Caco-2 (cell line): ENCODE measurements at places on chromosomes 5 and 9.

GRCh38 chr5:170882345-170882744 is 20.5 kb downstream of the RANBP17 start:
- DNase-seq: no peak

DNA sequence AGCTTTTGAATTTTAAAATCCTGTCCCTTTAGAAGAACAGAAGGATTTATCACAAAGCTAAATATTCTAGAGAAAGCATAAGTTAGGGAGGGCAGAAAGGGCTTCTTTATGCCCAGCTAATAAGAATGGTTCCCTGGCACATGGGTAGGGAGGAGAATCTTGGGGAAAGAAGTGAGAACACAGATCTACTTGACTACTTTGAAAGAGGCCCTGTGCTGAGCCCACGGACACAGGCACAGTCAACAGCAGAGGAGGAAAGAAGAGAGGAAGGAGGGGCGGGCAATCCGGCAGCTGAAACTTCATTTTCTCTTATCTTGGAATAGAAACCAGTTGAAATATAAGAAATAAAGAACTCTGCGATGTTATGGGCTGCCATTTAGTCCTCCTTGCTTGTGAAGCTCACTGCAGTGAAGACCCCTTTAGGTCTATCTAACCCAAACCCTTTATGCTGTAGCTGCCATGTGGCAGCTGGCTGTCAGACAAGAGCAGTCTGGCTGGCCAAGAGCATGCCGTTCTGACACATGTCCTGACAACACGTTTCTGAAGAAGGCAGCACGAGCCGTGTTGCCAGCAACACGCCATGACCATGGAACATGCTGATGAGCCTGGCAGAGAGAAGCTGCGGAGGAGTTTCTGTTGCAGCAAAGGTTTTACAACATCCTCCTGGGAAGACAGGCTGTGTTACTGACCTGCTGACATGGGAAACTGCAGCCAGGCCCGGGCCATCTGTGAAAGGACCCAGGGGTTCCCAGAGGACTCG is 34.2 kb downstream of the ABLIM3 start:
- DNase-seq: no peak

DNA sequence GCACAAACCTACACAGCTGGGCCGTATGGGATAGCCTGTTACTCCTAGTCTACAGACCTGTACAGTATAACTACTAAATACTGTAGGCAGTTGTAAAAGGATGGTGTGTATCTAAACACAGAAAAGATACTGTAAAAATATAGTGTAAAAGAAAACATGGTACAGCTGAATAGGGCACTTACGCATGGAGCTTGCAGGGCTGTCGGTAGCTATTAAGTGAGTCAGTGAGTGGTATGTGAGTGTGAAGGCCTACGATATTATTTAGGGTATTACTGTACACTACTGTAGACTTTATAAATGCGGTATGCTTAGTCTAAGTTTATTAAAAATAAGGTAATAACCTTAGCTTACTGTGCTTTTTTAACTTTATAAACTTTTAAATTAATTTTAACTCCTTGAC is 1.2 kb downstream of the ZCCHC9 start:
- no peak for DNase-seq

DNA sequence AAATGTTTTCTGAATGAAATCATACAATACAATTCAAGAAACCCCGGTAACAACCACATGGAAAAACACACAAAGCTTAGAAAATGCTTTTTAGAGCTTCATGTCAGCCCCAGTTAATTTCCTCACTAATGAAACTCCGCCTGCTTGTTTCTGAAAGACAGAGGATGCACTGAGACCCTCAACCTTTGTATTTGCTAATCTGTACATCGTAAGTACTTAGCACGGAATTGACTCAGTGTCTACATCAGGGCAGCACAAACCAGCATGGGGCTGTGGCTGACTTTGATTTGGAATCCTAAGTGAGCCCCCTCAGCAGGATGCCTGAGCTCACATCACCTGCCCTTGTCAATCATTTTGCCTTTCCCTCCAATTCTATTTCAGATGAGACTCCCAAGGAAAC is 499.1 kb upstream of the MPDZ start:
- no peak for DNase-seq

- no peak for DNase-seq
These were observed 204.2 kb downstream of the KDM4C start for GRCh38 chr9:6961845-6962522.

DNA sequence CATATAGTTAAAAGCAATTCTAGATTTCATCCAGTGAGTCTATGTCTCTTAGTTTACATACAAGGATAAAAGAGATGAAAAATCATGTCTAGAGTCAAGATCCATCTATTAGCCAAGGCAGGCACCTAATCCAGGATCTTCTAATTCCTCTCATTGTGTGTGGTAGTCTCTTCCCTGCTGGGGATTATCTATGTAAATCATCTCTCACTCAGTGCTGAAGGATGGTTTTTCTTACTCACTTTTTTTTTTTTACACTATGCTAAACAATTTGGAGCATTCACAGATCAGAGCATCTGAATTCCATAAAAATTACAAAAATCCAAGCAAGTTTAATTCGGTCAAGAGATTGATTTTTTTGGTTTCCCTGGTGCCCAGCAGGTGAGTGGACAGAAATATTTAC is 154.9 kb upstream of the GDNF start:
- DNase-seq: no peak

DNA sequence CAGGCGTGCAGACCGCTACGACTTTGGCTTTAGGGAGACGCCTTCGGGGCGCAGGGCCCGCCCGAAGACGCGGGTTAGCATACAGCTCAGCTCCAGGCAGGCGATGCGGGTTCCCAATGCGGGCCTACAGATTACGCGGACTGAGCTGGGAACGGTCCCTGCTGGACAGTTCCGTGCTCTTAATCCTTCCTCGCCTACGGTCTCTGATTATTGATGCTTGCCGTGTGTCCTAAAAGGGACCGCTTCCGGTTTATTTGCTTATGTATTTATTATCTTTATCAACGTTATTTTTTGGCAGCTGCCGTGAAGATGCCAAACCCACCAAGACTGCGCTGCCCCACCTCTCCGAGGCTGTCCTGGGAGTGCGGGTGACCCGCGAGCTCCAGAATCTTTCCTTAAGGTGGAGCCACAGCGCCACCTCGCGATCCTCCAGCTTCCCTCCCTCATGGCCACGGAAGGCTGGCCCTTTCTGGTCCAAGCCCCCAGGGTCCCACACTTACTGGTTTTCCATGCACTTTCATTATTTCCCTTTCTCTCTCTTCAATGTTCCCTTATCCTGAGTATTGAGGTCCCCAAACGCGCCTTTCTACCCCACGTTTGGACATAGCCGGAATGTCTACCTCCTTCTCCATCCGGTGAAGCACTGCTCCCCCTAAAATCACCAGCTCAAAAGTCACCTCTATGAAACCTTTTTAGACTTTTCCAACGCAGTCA is 7.0 kb upstream of the EBF1 start:
- peak; percentile 59 for DNase-seq

DNA sequence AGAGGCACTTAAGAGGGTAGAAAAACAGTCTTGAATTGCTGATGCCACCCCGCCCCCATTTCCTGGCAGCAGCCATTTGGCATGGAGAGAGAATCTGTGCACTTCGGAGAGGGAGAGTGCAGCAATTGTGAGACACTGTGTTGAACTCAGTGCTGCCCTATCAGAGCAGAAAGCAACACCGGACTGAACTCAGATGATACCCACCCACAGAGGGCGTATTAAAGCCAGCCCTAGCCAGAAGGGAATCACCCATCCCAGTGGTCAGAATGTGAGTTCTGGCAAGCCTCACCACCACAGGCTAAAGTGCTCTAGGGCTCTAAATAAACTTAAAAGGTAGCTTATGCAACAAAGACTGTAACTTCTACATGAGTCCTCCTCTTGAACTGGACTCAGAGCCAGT is 88.4 kb upstream of the RGS7BP start:
- DNase-seq: no peak

GRCh38 chr5:133444711-133445110 is 167.6 kb downstream of the FSTL4 start:
- DNase-seq: no peak

DNA sequence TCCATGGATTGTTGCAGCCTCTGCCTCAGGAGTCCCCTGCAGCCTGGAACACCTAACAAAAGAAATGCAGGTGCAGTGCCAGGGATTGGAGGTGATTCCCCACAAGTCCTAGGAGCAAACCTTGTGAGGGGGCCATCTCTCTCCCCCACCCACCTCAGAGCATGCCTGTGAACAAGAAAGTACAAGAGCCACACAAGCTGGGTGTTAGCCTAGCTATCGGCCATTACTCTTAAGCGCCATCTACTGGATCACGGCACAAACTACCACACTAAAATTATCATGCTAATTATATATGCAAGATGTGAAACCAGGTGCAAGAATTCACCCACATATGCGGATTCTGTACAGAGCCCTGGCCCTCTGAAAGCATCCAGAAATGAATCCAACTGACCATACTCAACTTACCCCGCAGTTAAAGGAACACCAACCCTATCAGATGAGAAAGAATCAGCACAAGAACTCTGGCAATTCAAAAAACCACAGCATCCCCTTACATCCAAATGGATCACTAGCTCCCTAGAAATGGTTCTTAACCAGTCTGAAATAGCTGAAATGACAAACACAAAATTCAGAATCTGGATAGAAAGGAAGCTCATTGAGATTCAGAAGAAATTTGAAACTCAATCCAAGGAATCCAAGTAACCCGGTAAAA is 16.5 kb upstream of the PRSS3 start:
- peak; percentile 73 for DNase-seq
